ENCODE measurements at places on chromosomes 5 and 9.

DNA sequence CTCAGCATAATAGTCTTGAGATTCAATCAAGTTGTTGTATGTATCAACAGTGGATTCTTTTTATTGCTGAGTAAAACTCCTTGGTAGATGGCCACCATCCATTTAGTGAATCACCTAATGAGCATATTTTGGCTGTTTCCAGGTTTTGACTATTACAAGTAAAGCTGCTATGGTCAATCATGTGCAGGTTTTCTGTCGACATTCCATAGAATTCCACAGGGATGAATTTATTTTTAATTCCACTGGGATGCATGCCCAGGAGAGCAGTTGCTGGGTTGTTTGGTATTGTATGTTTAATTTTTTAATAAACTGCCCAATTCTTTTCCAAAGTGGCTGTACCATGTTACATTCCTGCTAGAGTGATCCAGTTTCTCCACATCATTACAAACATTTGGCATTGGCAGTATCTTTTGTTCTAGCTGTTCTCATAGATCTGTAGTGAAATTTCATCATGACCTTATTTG, 10.5 kb upstream of the S1PR3 start:
- no peak for DNase-seq

- no peak for DNase-seq
These were observed 102.4 kb downstream of the DAPK1 start for GRCh38 chr9:87599901-87600610.

DNA sequence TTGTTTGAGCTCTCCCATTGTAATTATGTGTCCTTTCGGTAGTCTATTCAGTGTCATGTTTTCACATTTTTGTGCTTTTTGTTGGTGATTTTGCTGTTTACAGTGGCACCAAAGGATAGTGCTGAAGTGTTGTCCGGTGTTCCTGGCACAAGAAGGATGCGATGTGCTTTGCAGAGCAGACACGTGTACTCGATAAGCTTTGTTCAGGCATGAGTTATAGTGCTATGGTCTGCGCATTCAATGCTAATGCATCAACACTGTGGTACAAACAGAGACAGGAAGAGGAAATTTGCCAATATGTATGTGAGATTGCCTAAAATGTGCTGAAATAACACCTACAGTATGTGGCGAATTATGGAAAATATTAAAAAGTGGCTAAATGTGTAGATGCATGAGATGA, 913.4 kb upstream of the ACO1 start:
- no peak for DNase-seq

GRCh38 chr9:133170716-133171115, 7.0 kb upstream of the GBGT1 start:
- DNase-seq, result no peak

GRCh38 chr5:115774684-115775083, 41.8 kb downstream of the CDO1 start:
- no peak for DNase-seq

DNA sequence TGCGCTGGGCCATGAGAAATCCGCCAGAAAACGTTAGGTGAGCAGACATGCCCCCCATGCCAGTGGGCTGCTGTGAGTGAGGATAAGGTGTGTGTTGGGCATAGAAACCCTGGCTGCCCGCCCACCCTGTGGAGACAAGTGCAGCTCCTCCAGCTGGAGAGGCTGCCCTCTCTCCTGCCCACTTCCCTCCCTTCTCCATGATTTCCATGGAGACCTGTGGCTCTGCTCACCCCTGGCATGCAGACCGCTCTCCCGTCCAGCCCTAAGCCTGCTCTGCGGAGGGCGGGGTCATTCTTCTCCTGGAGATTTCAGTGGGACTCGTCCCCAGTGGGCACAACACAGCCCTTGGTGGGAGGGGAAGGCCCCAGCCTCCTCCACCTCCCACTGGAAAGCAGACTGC, 133.0 kb upstream of the FAM120A start:
- DNase-seq, result no peak

GRCh38 chr9:135480071-135480939, 723 bp downstream of the PPP1R26 start:
- no peak for DNase-seq

- no peak for DNase-seq
These were observed 42.5 kb downstream of the ADAMTS16 start for GRCh38 chr5:5182508-5183188.

GRCh38 chr9:106314476-106314875, 548.5 kb upstream of the ZNF462 start:
- no peak for DNase-seq

DNA sequence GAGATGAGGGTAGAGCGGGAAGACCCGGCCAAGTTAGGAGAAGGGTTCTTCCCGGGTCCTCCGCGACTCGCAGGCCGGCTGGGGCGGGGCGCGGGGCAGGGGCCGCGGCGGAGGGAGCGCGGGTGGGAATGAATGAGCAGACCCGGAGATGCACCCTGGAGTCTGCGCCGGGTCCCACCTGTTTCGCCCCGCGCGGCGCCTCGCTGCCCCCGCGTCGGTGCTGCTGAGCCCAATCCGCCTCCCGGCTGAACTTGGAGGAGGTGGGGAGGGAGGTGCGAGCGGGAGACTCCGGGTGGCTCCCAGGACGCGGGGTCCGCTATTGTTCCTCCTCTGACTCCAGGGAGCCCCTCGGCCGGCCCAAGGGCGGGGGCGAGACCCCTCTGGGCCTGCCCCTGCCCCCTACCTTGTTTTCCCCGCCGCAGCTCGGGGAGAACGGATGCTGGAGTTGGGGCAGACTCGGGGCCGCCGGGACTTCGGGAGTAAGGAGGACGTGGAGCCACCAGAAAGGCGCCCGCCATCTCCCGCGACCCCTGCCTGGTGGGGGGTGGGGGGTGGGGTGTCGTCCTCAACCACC, 659 bp downstream of the RAI14 start:
- DNase-seq, result no peak

- no peak for DNase-seq
These were observed 117.7 kb downstream of the TARS1 start for GRCh38 chr5:33558489-33558888.

GRCh38 chr5:148825716-148826052, 727 bp upstream of the ADRB2 start:
- no peak for DNase-seq

GRCh38 chr9:113486327-113486726, 22.8 kb downstream of the RGS3 start:
- no peak for DNase-seq

DNA sequence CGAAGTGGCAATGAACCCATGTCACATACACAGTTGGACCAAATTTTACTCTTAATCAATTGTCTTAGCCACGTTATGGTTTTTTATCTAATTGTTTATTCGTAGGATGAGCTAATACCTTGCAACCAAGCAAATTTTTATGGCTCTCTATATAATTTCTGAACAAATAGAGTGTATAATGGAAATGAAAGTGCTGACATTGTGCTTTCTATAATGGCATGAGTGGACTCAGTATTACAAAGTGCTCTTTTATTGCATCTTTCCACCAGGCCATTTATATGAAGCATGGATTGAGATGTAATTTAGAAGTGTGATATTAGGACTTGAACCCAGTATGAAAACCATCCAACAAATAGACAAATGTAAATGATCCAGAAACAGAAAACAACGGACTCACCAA, 1096.0 kb downstream of the DTWD2 start:
- DNase-seq, result no peak

GRCh38 chr5:138457531-138458275, 7.6 kb upstream of the EGR1 start:
- no peak for DNase-seq

- no peak for DNase-seq
These were observed 58.5 kb upstream of the TJP2 start for GRCh38 chr9:69115621-69116020.

DNA sequence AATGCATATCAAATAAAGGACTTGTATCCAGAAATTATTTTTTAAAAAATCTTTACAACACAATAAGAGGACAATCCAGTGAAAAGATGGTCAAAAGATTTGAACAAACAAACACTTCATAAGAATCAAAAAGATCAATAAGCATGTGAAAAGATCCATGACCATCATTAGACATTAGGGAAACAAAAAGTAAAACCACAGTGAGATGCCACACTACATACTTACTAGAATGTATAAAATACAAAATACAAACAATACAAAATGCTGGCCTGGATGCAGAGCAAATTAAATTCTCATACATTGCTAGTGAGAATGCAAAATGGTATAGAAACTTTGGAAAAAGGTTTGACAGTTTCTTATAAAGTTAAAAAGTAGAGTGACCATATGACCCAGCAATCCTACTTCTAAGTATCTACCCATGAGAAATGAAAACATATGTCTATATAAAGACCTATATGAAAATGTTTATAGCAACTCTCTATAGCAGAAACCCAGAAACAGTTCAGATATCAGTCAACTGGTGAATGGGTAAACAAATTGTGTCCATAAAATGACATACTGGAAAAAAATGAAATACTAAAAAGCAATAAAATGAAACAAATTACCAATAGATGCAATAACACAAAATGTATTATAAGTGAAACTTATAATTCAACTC, 426.1 kb downstream of the RAB3C start:
- no peak for DNase-seq

DNA sequence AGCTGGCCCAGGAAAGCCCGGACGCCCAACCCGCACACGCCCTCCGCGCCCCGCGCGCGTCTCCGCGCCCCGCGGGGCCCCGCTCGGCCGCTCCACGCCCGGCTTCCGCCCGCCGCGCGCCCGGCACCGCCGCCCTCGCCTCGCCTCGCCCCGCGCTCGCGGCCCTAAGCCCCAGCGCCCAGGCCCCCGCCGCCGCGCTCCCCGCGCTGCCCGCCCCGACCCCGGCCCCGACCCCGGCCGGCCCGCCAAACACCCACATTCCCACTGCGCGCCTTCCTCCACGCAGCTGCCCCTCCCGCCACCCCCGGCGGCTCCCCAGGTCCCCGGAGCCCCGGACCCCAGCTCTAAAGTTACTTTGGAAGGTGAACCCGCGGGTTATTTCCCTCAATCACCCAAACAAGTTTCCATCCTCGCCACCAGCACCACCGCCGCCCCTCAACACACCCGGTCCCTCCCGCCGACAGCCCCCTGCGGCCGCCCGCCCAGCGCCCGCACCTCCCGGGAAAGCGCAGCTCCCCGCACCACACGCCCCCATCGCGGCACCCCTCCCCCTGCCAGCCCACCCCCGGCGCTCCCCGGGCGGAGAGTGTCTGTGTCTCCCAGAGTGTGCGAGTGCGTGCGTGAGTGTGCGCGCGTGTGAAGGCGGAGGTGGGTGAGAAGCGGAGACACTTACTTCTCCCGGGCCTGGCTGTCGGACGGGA, 439 bp downstream of the SSBP2 start:
- DNase-seq, result no peak

DNA sequence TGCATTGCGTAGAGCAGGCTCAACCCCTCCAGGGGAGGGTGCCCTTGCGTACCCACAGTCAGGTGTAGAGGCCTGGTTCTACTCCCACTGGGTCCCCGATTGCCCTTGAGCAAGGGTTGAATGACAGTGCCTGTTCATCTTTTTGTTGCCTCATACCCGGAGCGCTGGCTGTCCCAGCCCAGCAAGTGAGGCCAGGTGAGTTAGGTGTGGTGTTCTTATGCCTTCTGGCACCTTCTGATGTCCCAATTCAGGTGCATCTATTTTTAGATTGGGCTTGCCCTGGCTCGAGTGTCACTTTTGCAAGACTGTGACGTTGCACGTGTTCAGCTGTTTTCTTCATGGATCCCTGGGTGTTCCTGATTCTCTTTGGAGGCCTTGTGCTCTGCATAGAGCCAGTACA, 257.8 kb downstream of the GOLPH3 start:
- DNase-seq, result no peak

- DNase-seq, result no peak
These were observed 211.8 kb downstream of the GOLPH3 start for GRCh38 chr5:31962351-31962751.

GRCh38 chr5:96922499-96923244, 13.2 kb upstream of the LNPEP start:
- DNase-seq, result no peak

GRCh38 chr9:94150279-94150828, 66.1 kb downstream of the PTPDC1 start:
- DNase-seq, result no peak

DNA sequence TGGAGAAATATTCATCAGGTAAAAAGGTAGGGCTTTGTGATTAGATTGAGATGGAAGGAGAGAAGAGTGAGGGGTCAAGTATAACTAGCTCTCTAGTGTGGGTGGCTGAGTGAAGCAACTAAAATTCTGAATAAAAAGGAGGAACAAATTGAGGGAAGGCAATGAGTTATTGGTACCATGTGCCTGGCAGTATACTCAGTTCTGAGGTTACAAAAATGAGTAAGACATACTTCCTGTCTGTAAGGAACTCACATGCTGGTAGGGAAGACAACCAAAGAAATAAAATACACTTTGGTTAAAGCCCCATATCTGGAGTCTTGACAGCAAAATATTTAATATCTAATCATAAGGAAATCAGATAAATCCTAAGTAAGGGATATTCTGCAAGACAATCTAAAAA, 476.8 kb upstream of the C9orf72 start:
- no peak for DNase-seq

DNA sequence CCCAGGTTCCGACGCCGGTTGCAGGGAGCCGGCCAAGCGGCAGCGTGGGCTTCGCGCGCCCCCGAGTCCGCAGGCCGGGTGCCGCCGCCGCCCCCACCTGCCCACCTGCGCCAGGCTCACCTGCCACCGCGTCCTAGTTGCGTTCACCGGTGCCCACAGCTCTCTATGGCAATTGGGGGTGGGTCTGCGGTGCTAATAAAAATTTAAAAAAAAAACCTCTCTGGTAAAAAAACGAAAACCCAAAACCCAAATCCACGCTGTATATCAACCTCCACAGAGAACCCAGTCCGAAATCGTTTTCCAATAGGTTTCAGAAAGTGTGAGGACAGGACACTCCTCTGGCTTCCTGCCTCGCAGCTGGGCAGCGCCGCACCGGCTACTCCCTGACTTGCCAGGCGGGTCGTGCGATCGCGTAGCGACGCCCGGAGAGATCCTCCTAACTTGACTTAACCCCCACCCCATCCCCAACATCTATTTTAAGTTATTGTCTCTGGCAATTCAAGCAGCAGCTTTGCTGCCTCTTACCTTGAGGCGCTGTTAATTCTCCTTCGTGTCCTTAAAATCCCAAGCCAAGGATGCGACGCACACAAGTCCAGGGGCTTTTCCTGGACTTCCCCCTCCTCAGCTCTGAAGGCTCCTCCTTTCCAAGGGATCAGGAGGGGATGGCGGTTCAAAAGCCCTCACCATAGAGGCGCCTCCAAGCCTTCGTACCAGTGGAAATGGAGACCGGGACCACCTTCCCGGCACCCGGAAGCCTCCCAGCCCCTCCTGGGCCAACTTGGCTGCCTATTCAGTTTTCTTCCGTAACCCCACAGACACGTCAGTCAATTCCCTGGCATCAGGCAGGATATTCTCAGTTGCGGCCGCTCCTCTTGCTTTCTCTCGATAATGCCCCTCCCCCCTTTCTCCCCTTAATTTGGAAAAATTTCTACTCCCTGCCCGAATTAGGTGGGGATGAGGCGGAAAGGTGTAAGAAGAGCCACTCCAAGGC, 1639.4 kb upstream of the C9orf72 start:
- no peak for DNase-seq

- DNase-seq, result no peak
These were observed 986.5 kb downstream of the CDH18 start for GRCh38 chr5:19001539-19001938.

- DNase-seq, result no peak
These were observed 944.8 kb downstream of the DTWD2 start for GRCh38 chr5:118043531-118043930.

GRCh38 chr5:136070486-136071285, 41.9 kb downstream of the TGFBI start:
- DNase-seq, result no peak

GRCh38 chr9:83106263-83106662, 43.3 kb upstream of the RASEF start:
- no peak for DNase-seq
